ENCODE measurements at places on chromosomes 1 and 21.

GRCh38 chr1:93878889-93879586 is at the start of gene DNTTIP2:
Gene DNTTIP2, minus strand, starts transcription at chr1:93879206. Its CDS starts 58 bp downstream, at chr1:93879148.
- peak; percentile 91 for DNase-seq

GRCh38 chr1:37476460-37477197 is 2.2 kb downstream of the ZC3H12A start:
- DNase-seq: peak; percentile 69

GRCh38 chr1:2198571-2198970 is 4.0 kb upstream of the FAAP20 start:
- no peak for DNase-seq

GRCh38 chr1:93614986-93615581 is 66.6 kb downstream of the BCAR3 start:
- peak; percentile 88 for DNase-seq

DNA sequence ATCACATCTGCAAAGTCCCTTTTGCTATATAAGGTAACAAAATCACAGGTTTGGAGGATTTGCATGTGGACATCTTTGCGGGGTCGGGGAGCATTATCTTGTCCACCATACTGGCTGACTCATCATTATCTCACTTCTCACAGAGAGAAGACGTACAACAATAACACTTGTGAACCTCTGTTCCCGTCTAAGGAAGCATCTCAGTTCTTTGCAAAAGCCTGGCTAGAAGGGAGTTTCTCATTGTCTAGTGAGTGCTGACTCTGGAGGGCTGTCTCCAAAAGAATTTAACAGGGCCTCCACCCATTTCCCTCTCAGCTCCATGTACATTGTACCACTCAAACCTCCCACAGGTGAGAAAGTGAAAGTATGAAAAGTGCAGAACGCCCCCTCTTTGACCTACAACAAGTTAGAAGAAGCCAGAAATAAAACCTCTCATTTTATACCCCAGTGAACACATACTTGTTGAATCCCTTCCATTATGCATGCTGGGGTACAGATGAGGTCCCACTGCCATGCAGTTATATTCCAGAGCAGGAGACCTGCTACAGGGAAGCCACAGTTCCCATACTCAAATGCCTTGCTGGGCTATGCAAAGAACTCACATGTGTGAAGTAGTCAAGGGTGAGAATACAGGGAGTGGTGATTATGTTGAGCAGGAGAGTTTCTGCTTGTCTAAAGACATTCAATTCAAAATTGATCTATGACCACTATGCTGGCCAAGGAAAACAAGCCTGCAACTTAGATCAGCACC is 121.7 kb upstream of the PRDX6 start:
- DNase-seq: peak; percentile 48

DNA sequence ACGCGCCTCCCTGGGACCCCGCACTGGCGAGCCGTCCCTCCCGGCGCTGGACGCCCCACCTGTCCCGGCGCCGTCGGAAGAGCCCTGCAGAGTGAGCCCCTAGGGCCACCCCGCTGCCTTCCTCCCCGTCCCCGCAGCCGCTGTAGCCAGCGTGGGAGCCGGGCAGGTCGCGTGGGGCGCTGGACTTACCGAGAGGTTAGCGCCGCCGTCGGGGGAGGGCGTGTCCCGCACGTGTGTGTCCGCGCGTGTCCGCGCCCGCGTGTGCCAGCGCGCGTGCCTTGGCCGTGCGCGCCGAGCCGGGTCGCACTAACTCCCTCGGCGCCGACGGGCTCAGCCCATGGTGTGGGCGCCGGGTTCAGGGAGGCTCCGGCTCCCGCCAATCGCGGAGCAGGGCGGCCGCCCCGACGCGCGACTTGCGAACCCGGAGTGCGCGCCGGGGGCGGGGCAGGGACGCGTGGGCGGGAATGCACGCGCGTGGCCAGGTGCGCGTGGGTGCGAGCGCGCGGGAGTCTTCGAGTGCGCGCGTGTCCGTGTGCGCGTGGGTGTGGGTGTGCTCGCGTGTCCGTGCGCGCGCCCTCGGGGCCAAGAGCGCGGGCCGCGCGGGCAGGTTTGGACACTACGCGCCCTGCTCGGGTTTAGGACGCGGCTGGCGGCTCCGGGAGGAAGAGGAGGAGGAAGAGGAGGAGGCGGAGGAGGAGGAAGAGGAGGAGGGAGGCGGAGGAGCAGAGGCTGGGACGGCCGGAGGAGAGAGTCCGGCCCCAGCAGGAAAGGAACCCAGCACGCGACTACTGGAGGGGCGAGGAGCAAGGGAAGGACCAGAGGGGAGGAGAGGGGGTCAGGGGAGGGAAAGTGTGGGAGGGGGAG is 145.2 kb upstream of the ETS2 start:
- no peak for DNase-seq

- DNase-seq: peak; percentile 70
Observed at GRCh38 chr1:164660412-164660772, 101.4 kb downstream of the PBX1 start.

DNA sequence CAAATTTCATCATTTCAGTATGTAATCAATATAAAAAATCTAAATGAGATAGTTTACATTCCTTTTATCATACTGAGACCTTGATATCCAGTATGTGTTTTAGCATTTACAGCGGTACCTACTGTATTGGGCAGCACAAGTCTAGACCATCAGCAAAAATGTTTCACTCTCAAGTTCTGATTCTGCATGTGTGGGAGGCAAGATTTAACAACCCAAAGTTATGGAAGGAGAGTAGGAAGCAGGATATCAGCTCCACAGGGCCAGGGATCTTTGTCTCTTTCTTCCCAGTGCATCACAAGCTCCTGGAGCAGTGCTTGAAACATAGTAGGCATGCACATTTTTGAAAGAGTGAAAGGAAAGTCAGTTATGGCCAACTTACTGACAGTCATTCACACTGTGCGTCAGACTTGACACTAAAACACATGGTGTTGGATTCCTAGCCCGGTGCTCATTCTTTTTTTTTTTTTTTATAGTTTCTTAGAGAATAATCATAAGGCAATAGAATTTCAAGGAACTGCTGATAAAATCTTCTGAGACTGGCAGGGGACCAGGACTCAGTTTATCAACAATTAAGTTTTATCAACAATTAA is 6.1 kb downstream of the TENT5C start:
- no peak for DNase-seq

- peak; percentile 60 for DNase-seq
Observed at GRCh38 chr21:29849735-29850176, 90.0 kb downstream of the GRIK1 start.

- DNase-seq: peak; percentile 99
Observed at GRCh38 chr1:185646202-185646683, 87.9 kb upstream of the HMCN1 start.

GRCh38 chr1:182113879-182114626 is 52.5 kb upstream of the ZNF648 start:
- DNase-seq: no peak

GRCh38 chr1:46248122-46248920 is 758 bp downstream of the RAD54L start:
- DNase-seq: no peak

DNA sequence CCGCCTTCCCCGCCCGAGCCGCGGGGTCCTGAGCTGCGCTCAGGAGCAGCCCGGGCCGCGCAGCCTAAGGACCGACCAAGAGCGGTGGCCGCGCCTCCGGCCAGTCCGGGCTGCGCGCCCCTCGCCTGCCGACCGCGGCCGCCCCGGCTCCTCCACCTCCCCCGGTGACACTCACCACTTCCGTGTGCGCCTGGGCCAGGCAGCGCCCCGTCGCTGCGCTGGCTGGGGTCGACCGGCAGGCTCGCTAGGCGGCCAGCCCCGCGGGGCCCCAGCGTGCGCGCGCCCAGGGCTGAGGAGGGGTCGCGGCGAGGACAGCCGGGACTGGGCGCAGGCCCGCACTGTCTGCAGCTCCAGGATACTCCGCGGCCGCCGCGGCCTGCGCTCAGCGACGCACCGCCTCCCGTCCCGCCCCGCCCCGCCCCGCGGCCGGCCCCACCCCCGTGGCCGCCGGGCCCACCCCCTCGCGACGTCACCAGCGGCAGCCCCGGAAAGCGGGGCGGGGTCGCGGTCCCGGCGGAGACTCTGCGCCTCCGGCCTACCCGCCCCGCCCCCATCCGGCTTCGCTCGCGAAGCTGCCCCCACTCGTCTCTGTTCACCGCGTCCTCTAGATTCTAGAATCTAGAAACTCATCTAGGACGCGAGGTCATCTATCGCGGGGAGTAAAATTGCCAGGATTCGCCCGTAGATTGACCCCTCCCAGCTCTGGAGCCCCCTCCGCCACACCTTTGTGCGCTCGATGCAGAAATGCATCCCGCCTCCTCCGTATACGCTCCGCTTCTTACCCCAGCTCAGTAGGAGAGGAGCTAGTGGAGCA is at the start of gene JAK1:
Gene JAK1 (minus strand): TSS at position 392 of the 814 bp plus-strand sequence. CDS start 80,285 bp downstream, outside the sequence.
- DNase-seq: peak; percentile 80

GRCh38 chr1:162003830-162004215 is 19.8 kb downstream of the OLFML2B start:
- peak; percentile 86 for DNase-seq

DNA sequence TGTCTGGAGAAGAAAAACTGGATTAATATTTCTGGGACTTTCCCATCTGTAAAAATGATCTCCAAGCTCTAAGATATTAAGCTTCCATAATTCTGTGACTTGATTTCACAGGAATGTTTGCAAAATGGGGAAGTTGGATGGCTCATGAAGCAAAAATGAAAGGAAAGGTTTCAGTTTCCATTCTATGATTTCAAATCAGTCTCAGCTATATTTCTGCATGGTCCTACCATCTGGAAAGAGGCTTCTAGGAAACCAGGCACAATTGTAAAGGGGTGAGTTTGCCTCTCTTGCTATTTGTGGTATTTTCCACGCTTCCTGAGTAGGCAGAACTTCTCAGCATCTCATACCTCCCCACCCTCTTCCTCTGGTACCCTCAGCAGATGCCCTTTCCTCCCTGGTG is 22.4 kb upstream of the ACTN2 start:
- DNase-seq: peak; percentile 28

GRCh38 chr1:156551869-156552268 is 20.5 kb downstream of the IQGAP3 start:
- no peak for DNase-seq

GRCh38 chr1:163263818-163264655 is 57.7 kb upstream of the NUF2 start:
- DNase-seq: peak; percentile 18

- no peak for DNase-seq
Observed at GRCh38 chr1:155940993-155941844, at the start of gene RXFP4. Gene RXFP4, plus strand, starts transcription at chr1:155941638. Its CDS starts 72 bp downstream, at chr1:155941710.

DNA sequence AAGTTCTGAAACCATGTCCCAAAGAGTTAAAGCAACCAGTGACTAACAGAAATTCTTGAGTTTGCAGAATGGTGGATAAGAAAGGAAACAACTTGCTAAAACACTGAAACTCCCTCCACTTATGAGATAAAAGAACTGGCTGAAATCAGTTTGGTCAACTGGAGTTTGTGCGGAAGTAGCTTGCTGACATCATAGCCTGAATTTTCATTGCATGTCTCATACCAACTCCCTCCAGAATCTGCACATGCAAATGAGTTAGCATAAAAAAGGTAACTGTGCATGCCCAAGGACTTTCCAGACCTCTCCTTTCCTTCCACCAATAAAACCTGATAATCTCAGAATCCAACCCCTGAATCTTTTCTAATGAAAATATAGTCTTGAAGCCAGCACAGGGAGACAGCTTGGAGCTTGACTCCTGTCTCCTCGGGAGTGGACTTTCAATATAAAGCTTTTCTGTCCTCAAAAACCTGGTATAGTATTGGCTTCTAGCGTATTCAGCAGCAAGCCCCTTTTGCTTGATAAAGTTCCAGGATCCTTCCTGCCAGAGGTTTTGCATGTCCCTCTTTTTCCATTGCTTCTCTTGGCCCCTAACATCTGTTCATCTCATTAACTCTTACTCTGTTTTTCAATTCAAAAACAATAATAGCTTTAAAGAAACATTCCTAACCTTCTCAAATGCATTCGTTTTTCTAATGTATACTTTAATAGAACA is 785.8 kb upstream of the ADGRL4 start:
- peak; percentile 63 for DNase-seq

GRCh38 chr1:212683357-212683722 is 16.3 kb downstream of the BATF3 start:
- DNase-seq: no peak

DNA sequence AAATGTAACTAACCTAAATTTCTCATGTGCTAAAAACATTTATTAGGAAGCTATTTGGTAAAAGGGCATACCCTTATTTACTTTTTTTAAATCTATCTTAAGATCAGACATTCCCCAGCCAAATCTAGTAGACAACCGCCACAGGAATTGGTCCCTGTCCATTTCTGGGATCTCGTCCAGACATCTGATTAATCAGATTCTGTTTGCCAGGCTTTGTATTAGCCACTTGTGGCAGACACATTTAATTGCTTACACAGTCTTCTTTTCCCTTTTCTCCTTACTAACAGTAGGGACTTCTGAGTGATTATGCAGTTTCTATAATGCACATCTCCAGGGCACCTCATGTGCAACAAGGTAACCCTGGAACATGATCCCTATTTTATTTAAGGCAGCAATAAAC is 449.0 kb upstream of the RGS18 start:
- DNase-seq: no peak

DNA sequence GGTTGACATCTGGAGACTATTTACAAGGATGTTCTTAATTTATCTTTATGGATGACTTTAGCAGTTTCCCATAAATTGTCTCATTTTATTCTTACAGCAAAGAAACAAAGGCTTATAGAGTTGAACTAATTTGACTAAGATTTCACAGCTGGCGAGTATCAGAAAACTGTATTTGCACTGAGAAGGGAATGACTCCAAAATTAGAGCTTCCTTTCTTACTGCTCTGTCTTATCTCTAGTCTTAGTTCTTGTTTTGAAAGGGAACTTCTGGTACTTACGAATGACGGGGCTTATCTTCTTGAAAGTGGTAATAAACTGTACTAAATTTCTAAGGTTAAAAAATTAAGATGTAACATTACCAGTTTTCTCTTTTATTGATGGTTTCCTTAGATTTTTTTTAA is 13.6 kb downstream of the CNST start:
- no peak for DNase-seq

DNA sequence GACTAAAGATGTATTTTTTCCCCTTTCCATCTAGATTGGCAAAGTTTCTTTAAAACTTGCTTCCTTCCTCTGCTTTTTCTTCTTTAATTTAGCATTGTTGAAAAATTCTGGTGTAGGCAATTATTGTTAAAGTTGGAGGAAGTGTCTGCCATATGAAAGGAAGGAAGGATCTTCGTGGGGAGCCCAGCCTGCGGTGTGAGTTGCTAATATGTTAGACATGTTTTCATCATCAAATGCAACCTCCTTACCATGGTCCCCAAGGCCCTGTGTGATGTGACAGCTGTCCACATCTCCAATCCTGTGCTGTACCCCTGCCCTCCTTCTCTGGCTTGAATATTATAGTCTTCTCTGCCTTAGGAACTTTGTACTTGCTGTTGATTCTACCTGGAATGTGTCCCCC is 81.0 kb upstream of the ZBTB18 start:
- DNase-seq: no peak

DNA sequence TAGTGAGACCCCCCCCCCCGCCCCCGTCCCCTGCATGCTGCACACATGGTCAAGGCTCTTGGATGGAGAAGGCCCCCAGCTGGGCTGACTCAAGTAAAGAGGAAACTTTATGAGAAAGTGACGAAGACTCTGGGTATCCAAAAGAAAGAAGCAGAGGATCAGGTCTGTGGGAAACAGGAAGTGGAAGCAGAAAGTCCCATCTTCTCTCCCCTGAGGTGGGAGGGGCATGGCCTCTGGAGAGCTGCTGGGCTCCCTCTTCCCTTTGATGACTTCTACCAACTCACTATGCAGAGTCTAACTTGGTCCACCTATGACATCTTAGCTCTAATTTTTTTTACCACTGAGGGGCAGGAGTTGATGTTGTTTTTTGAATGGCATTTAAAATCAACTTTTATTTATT is 42.7 kb upstream of the LIN9 start:
- DNase-seq: no peak

Measured in iris pigment epithelial cell (primary cell).